Brain microvascular endothelial cell (primary cell): ENCODE measurements at places on chromosomes 12 and 14.

- no peak for DNase-seq
Measured at GRCh38 chr14:78637489-78637888, 467.3 kb downstream of the NRXN3 start.

GRCh38 chr12:12877781-12878455 is 13.4 kb upstream of the GPRC5A start:
- DNase-seq, result no peak

DNA sequence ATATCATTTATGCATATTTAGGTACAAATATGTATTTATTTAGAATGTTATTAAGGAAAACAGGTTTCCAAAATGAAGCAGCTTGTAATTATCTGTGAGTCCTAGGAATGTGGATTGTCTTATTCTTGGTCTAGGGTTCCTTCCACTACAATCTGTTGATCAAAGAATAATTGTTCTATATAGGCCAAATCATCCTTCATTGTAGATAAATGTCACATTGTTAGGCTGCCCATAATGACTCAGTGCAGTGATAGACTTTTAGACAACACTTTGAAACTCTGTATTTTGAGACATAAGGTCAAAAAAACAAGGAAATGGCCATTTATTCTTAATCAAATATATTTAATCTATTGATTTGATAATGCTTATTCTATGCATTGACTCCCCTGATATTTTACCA is 283.0 kb downstream of the ACSS3 start:
- DNase-seq, result no peak

DNA sequence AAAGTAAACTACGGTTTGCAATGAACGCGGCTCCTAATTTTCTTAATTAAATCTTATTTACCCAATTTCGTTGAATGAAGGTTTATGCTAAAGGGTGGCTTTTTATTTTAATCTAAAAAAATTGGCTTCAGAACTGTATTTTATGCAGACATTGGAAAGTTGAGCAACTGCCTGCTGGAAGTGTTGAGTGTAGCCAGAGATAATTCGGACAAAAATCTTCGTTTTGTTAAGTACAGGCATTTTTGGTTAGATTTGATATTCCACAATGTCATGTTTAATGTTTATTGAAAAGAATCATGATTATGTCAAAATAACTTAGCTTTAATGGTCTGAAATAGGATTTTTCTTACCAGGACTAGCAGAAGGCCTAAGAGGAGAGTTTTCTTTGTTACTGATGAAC is 875 bp downstream of the IRAK3 start:
- DNase-seq, result no peak

- DNase-seq, result no peak
Measured at GRCh38 chr14:99790201-99790977, 2.8 kb upstream of the EML1 start.

DNA sequence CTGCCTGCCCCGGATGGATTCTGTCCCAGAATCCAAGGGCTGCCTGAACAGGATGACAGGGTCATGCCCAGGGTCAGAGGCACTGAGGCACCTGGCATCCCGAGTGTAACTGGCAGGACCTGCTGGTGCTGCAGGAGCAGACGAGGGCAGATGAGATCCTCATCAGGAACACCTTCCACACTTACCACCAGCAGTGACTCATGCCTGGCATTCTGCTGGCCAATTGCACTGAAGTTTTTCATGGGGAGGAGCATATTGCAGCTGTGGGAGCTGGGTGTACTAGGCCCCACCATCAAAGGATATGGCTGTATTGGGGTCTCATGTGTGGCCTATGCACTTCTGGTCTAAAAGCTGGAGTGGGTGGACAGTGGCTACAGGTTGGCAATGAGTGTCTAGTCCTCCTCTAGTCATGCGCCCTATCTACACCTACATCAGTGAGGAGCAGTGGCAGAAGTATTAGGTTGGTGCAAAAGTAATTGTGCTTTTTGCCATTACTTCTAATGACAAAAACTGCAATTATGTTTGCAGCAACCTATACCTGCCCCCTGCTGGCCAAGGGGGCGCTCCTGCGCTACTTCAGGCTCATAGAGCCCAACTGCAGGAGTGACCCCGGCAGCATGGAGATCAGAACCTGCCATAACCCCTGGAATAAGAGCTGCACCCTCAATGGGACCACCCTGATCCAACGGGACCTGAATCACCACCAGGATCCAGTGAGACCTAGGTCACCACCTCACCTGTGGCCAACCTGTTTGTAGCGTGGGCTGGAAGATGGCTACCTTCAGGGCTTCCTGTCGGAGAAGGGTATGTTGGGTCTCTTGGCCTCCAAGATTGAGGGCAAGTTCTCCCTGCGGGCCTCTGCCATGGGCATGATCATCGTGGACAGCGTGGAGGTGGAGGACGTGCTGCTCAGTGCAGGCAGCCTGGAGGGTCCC is 8.0 kb upstream of the C12orf42 start:
- no peak for DNase-seq
